GM03348 (cell line): ENCODE measurements at places on chromosomes 6 and 20.

DNA sequence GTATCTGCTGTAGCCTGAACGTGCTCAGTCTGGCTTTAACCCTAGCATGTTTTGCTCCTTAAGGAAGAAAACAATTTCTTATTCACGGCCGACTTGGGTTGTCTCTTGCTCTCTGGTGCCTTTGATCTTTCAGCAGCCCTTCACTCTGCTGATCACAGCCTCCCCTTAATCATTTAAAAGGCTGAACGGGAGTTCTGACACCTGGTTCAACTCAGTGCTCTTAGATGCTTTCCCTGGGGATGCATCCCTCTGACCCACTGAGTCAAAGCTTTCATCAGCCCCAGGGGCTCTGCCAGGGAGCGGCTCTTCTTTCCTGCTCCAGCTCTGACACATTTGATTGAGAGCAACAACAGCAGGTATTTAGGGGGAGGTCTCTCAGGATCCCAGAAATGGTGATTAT is 79.0 kb upstream of the FYN start:
- no peak for DNase-seq

DNA sequence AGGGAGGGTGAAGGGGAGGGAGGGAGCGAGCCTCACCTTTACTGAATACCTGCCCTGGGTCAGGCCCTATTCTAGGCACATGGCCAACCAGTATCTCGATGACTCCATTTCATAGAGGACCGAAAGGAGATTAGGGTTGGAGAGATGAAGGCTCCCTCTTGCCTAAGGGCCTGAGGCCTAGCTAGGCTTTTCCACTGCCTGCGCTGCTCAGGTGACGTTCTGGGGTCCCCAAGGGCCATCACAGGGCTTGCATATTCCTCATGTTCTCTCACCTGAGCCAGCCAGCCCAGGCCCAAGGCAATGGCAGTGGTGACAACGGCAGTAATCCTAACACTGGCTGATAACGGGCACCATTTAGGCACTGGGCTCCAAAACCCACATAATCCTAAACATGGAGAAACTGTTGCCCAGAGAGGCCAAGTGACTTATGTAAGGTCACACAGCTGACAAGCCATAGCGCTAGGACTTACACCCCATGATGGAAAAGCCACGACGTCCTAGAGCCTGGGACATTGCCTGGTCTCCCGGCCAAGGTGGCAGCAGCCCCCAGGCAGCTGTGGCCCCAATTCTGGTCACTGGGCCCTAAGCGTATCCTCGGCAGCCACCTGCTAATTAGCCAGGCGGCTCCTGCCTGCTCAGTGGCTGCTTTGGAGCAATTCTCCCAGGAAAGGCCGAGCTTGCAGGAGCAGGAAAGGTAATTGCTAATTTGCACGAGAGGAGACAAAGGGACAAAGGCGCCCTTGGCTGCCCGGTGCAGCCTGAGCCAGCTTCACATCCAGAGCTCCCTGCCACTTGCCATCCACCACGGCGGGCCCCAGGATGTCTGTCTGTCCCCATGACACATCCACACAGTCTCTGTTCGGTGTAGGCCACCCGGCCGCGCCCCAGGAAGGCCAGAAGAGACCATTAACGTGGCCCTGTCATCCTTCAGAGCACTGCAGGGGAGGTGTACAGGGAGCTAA is 21.5 kb downstream of the NOL4L start:
- DNase-seq = no peak

- no peak for DNase-seq
Observed at GRCh38 chr20:24134284-24134683, 145.7 kb upstream of the GGTLC1 start.

DNA sequence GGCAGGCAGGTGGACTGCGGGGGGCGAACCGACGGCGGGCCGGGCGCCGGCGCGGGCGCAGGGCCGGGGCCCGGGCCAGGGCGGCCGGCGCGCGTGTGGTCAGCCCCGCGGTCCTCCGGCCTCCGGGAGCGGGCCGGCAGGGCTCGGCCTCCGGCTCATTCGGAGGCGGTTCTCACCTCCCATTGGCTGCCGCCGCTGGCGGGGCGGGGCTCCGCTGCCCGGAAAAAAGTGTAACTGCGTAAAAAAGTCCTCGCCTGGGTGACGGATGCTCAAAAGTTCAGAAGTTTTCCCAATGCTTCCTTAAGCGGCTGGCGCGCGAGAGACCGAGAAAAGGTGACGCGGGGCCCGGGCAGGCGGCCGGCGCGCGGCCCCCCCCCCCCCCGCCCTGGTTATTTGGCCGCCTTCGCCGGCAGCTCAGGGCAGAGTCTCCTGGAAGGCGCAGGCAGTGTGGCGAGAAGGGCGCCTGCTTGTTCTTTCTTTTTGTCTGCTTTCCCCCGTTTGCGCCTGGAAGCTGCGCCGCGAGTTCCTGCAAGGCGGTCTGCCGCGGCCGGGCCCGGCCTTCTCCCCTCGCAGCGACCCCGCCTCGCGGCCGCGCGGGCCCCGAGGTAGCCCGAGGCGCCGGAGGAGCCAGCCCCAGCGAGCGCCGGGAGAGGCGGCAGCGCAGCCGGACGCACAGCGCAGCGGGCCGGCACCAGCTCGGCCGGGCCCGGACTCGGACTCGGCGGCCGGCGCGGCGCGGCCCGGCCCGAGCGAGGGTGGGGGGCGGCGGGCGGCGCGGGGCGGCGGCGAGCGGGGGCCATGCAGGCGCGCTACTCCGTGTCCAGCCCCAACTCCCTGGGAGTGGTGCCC is at the start of gene FOXC1:
Gene FOXC1 (plus strand): TSS at position 268 of the 849 bp plus-strand sequence. CDS start 531 bp downstream, at position 799.
- DNase-seq = peak; percentile 99

- no peak for DNase-seq
Observed at GRCh38 chr6:32244270-32244669, 20.4 kb upstream of the NOTCH4 start.

DNA sequence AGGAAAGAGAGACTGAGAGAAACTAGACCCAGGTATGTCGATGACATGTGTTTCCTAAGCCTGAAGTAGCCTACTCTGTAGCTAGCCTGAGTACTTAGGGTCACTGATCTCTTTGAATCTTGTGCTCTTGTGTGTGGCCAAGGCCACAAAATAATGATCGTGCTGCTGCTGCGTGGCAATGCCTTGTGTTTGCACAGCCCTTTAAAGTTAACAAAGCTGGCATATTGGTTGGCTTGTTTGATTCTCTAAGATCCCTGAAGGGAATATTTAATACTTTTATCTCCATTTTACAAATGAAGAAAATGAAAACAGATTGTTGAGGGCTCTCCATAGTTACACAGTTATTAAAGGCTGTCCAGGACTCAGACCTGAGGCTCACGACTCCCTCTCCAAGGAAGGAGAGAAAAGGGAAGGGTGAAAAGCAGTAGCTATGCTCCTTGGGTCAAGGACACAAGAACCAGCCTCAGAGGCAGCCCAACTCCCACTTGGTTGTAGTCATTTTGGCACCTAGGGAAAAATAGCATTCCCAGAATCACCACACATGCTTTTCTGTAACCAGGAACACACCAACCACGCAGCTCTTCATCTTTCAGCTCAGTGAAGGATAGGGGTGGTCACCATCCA is 130.7 kb downstream of the LRFN2 start:
- no peak for DNase-seq

DNA sequence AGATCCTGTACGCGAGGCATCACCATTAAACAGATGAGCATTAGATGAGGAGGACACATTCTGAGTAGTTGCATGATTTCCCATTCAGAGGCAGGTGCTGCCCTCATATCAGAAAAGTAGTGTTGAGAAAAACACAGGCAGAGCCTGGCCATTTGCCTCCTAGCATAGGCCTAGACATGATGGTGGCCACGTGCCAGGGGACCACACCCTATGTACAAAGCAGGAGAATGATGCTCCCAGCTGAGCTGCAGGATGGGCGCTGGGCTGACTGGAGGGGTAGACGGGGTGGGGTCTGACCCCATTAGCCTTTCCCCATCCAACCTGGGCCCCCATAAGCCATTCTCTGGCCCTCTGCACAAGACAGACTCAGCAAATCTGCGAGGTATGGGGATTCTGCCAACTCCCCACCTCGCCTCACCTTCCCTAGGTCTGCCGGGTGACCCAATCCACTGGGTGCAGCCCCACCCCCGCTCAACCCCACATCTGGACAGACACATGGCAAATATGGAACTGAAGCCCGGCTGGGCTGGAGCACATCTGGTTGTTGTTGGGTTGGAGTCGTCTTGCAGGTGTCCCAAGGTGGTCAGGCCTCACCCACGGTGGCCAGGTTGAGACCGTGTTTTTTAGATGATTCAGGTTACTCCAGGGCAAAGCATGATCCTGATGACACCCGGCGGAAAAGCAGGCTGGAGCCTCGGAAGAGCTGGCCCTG is 13.9 kb downstream of the PI16 start:
- no peak for DNase-seq

DNA sequence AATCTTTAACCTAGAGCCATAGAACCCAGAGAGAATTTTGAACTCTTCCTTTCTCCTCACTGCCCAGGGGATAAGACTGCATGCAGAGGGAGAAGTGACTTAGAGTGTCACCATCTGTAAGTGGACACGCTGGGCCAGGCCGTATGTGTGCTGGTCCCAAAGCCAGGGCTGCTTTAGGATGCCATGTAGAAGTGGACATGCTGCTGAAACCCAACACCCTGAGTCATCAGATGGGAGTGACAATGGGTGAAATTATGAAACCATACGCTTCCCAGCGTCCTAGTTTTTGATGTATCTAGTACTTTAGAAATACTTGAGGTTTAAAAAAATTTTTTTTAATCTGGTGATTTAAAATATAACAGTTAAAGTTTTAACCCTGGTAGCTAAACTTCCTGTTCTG is 191.1 kb downstream of the FNDC1 start:
- peak; percentile 68 for DNase-seq

GRCh38 chr20:60851826-60852704 is 400.0 kb upstream of the CDH4 start:
- no peak for DNase-seq

DNA sequence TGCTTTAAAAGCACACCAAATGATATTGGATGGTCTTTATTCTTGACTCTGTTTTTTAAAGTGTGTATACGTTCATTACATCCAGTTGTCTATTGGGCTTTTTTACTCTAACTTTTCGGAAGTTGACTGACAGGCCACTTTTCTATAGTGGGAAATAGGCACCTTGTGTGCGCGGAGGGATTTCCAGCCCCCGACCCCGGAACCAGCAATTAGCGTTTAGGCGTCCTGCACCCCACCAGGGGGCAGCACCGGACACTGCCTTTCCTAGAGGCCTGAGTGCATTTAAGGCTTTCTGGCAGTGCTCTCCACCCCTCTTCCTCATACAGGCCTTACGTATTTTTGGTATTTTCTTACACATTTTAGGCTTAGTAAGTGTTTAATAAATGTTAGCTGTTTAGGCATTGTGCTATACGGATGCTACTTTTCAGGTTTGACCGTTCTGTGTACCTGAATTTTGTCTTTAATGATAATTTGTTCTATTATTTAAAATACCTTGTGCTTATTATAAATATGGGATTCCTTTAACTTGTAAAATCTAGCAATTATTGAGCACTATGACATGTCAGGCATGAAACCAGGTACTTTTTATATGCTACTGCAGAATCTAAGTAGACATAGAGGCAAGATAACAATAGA is 231.8 kb downstream of the BCKDHB start:
- DNase-seq = no peak

DNA sequence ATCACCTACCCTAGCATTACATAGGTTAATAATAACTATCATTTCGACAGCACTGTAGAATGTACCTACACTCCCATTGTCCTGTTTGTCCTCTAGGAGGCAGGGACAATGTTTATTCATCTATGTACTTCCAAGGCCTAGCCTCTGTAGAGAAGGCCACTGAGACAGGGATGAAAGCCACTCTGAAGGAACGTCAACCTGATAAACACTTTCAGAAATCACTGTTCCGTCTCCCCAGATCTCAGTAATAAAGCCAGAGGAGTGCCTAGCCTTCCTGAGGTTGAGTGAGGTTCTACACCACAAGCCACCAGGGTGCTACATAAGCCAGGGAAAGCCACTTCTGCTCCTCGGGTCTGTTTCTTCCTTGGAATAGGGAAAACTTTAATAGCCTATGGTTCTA is 44.8 kb downstream of the POPDC3 start:
- DNase-seq = peak; percentile 47

GRCh38 chr20:51303731-51304670 is 238.5 kb downstream of the NFATC2 start:
- no peak for DNase-seq

- DNase-seq = no peak
Observed at GRCh38 chr6:143026696-143027449, 33.8 kb upstream of the AIG1 start.

GRCh38 chr6:32886681-32887383 is 32.8 kb downstream of the PSMB9 start:
- DNase-seq = peak; percentile 57

DNA sequence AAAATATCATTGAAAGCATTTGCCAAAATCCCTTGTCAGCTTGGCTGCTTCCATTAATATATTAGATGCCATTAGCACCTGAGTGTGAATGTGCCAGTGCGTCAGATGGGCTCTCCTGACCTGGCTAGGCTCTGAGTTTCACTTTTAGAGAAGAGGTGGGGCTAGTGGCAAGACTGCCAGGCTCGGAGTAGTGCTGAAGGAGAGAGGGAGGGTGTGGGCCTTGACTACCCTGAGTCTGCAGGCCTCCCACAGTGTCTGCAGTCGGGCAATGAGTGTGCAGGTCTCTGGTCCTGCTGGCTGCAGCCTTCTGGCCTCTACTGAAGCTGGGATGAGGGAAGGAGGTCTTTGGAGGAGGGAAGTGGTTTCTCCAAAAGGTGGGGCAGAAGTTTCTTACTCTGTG is 34.6 kb upstream of the PNPLA1 start:
- DNase-seq = no peak

- DNase-seq = peak; percentile 24
Observed at GRCh38 chr6:110334423-110335180, 23.5 kb downstream of the METTL24 start.

DNA sequence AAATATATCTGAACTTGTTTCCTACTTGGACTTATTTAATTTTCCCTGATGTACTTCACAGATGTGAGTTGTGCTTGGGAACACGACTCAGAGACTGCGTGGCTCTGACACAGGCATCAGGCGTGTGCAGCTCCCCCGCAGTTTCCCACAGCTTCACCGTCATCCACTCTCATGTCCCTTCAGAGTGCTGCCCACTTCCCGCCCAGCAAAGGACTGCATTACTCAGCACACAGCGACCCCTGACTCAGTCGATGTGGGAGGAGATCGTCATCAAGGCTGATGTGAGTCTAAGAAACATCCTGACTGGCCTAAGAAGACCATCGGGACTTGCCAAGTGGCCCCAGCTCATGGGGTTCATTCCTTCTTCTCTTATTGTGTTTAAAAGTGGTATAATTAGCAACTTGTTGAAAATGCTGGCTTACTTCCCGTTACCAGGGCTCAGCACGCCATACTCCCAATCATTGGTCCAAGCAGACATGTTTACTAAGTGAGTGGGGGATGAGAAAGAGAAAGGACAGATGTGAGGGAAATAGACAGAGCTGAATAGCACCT is 539.4 kb upstream of the JARID2 start:
- peak; percentile 74 for DNase-seq

GRCh38 chr6:25619217-25619616 is 32.8 kb upstream of the SCGN start:
- no peak for DNase-seq
